ENCODE measurements at places on chromosomes 3 and 15.

GRCh38 chr3:129919806-129920205 lies 26.3 kb upstream of the TMCC1 start:
- no peak for DNase-seq

DNA sequence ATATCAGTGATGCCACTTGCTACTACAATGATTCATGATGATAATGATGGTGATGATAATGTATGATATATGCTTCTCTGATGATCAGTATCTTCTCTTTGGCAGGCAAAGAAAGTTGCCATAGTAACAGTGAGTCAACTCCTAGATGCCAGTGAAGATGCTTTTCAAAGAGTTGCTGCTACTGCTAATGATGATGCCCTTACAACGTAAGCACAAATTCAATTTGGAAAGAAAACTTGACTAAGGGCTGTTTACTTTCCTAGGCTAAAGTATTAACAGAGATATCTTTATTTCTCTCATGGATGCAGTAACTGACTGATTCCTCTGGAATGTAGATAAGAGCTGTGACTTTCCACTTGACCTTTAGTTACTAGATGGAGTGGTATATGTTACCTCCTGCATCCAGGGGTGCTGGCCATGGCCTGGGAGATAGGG lies 27.8 kb downstream of the ADGRG7 start:
- no peak for DNase-seq

DNA sequence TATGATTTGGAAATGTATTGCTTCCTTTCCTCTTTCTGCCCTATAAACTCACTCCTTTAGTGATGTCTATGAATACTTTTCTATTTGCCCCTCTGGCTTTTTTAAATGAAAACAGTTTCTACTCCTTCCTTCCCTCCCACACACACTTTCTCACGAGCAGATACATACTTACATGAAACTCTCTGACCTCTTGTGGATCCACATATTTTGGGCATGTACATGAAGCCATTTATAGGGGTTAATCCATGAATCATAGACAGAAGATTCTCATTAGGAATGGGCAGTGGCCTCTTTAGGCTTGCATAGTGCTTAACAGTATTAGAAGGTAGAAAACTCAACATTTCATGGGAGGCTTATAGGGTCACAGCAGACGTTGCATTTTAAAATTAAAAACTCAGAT lies 24.8 kb downstream of the ANAPC13 start:
- DNase-seq: no peak

DNA sequence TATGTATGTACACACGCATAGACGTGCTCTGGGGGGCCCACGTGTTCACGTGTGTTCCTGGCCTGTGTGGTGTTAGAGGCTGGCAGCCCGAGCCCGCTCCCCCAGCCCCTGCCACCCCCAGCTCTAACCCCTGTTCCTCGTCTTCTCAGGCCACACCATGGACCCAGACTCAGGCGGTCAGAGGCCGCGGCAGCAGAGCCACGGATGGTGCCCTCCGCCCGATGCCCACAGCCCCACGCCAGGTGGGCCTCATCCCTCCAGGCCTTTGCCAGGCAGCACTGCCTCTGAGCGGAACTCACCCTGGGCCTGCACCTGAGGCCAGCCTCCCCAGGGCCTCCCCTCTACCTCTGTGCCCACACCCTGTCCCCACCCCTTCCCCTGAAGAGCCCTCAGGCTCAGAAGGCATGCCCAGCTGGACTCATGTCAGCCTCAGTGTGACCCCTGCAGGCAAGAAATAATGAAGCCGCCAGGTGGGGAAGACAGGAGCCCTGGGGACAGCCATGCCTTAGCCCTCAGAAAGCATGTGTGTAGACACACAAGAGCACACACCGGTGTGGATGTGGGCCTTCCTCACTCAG lies 16.4 kb upstream of the GNAT1 start:
- no peak for DNase-seq

- DNase-seq: no peak
These were observed 38.9 kb upstream of the IREB2 start for GRCh38 chr15:78399091-78399490.

DNA sequence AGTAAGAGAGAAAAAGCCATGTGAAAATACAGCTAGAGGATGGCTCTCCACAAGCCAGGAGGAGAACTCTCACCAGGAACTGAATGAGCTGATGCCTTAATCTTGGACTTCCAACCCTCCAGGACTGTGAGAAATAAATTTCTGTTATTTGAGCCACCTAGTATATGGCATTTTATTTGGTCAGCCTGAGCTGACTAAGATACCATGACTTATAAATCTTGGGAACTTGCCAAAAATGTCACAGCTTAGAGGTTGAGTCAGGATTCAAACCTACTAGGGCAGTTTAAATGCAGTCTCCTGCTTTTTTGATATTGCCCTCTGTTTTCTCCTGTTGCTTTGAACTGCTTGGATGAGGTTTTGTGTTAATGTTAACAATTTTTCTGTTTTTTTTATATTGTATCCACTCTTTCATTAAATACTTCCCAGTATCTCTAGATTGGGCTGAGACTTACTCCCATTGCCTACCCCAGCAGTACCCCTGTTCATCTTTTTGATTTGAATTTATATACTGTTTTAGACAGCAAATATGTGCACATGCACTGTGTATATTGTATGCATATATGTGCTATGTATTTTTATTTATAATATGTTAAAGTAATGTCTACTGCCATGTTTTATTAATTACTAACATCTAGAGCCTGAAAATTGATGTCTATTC lies 1223.2 kb downstream of the OTOL1 start:
- no peak for DNase-seq
